ENCODE measurements at places on chromosomes 12 and 14.

- no peak for DNase-seq
Observed at GRCh38 chr12:58774731-58775130, 145.6 kb downstream of the LRIG3 start.

GRCh38 chr12:19614601-19615383, 175.5 kb downstream of the AEBP2 start:
- no peak for DNase-seq

DNA sequence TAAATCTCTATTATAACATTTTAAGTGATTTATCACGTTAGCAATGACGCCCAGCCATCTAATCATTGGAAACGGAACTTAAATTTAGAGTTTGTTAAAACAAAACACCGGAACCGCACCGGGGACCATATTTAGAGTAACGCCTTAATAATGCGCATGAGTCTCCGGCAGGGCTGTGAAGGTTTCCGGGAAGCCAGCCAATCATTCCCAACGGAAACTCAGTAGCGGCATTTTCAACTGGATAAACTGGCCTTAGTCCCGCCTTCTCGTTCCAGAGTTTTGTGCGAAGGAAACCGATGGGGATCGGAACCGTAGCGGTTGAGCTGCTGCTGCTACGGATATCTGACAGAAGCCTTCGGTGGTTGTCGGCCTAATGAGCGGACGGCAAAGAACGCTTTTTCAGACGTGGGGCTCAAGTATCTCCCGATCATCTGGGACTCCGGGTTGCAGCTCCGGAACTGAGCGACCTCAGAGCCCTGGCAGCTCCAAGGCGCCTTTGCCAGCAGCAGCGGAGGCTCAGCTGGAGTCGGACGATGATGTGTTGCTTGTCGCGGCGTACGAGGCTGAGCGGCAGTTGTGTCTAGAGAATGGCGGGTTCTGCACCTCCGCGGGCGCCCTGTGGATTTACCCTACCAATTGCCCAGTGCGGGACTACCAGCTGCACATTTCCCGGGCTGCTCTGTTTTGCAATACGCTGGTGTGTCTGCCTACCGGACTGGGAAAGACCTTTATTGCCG, at the start of gene FANCM:
Gene FANCM (plus strand): TSS at position 272 of the 737 bp plus-strand sequence. CDS start 102 bp downstream, at position 374.
- peak; percentile 95 for DNase-seq

DNA sequence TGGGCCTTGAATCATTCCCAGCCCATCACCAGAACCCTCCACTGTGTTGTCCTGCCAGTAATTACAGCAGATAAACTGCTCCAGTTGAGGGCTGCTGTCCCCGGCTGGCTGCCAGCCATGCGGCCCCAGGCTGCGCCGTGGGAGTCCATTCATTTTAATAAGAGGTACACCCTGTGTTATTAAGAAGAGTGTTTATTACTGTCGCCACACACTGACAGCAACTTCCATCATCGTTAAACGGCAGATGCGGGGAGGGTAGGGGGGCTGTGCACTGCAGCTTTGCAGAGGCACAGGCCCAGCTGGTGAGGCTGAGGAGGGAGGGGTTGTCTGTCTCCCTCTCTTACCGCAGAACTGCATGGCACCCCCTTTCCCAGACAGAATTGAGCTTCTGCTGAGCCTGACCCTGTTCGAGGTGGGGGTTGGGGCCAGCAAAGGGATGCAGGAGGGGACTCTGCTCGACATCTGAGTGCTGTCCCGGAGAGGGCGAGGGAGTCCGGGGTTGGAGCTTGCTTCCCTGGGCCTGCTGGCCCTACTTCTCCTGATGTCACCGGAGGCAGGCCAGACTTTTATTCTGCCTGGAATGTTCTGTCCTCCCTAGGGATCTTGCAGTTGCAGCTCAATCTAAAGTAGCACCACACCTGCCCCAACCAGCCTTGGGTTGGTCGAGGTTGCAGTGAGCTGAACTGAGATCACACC, 33.8 kb upstream of the GPATCH2L start:
- DNase-seq = no peak

DNA sequence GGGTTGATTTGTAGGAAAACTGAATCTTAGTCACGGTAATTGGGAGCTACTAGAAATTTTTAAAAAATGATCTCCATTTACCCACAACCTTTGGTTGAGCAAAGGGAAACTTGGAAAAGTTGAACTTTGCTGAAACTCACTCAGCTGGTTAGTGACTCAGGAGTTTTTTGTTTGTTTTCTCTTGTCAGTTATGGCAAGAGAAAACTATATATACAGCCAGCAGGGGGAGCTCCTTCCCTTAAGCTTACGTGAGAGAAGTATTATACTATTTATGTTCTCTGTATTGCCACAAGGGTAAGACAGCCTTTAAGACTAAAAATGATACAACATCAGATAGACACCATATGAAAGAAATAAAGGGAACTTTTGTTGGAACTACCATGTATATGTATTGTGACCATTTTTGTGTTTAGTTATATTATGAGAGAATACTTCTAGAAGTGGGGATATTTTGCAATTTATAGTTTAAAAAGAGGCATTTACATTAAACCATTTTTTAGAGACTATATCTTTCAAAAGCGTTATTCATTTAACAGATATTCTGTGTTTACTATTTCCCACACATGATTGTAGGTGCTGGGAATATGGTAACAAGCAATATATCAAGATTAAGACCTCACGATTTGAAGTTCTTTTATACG, 28.1 kb upstream of the TBC1D30 start:
- DNase-seq = peak; percentile 79

DNA sequence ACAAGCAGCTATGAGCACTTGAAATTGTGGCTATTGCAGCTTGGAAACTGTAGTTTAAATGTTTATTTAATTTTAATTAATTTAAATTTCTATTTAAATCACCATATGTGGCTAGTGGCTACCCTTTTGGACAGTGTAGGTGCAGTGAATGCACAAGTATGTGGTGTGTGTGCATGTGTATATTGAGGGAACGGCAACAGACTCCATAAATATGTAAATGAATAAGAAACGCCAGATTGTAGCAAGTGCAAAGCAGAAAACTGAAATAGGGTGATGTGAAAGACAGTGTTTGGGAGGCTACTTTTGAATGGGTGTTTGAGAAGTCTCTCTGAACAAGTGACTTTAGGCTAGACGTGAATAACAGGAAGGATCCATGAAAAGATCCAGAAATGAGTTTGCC, 32.7 kb upstream of the CCDC196 start:
- no peak for DNase-seq

DNA sequence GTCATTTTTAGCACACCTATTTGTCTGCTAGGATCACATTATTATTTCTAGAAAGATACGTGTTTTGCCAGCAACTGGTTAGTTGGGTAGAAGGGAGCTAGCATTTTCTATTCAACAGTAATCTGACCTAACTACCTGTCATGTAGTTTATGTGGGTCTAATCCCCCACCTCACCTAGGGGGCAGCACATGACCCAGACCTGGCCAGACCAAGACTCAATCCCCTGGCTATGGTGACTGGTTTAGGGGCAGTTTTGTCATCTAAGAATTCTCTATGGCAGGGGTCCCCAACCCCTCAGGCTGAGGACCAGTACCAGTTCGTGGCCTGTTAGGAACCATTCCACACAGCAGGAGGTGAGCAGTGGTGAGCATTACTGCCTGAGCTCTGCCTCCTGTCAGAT, 29.5 kb upstream of the EVL start:
- DNase-seq = no peak

- DNase-seq = no peak
Observed at GRCh38 chr12:121947981-121948380, 29.6 kb downstream of the CFAP251 start.

DNA sequence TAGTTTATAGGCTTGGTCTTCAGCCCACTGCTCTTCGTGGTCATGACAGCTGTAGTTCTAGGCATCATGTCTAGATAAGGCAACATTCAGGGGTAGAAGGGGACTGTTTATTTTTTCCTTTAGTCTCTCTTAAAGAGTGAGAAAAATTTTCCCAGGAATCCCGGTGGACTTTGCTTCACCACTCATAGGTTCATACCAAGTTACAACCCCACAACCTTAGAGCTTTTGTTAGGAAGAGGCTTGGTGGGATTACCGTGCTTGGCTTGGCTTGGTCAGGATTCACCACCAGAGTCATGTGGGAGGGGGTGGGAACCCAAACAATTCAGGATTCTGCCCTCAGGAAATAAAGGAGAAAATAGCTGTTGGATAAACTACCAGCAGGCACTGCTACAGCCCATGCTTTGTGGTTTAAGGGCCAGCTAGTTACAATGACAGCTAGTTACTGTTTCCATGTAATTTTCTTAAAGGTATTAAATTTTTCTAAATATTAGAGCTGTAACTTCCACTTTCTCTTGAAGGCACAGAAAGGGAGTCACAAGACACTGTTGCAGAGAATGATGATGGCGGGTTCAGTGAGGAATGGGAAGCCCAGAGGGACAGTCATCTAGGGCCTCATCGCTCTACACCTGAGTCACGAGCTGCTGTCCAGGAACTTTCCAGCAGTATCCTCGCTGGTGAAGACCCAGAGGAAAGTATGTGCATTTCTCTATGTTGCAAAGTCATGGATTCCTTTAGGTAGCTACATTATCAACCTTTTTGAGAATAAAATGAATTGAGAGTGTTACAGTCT, 25.9 kb upstream of the PAPLN start:
- DNase-seq = no peak

DNA sequence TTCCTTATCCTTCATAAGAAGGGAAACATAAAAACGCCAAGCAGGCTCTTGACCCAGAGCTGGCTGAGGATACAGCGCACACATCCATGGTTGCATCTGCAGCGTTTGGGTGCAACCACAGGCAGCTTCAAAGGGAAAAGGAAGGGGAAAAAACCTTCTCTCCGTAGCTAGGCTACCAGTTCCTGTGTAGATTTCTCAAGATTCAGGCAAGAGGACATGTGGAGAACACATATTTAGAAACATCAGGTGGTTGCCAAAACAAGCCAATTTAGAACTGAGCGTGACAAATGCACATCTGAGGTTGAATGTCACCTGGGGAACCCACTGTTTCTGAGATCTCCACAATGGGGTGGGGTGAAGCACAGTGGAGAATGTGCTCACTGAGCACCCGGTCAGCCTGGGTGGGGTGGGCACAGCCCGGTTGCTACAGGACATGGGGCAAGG, 78.3 kb upstream of the BDKRB2 start:
- no peak for DNase-seq

- DNase-seq = no peak
Observed at GRCh38 chr12:42442311-42442759, 116.4 kb downstream of the PPHLN1 start.

GRCh38 chr14:103445806-103446205, 60.6 kb downstream of the MARK3 start:
- DNase-seq = no peak

GRCh38 chr12:121576851-121577391, 3.9 kb downstream of the KDM2B start:
- DNase-seq = no peak

- no peak for DNase-seq
Observed at GRCh38 chr14:81382517-81383225, 17.5 kb downstream of the STON2 start.

- peak; percentile 92 for DNase-seq
Observed at GRCh38 chr14:74140374-74140850, 55.7 kb downstream of the LIN52 start.

GRCh38 chr14:52954346-52955214, 3.7 kb upstream of the FERMT2 start:
- no peak for DNase-seq

GRCh38 chr14:70917633-70918032, 10.4 kb downstream of the PCNX1 start:
- no peak for DNase-seq

DNA sequence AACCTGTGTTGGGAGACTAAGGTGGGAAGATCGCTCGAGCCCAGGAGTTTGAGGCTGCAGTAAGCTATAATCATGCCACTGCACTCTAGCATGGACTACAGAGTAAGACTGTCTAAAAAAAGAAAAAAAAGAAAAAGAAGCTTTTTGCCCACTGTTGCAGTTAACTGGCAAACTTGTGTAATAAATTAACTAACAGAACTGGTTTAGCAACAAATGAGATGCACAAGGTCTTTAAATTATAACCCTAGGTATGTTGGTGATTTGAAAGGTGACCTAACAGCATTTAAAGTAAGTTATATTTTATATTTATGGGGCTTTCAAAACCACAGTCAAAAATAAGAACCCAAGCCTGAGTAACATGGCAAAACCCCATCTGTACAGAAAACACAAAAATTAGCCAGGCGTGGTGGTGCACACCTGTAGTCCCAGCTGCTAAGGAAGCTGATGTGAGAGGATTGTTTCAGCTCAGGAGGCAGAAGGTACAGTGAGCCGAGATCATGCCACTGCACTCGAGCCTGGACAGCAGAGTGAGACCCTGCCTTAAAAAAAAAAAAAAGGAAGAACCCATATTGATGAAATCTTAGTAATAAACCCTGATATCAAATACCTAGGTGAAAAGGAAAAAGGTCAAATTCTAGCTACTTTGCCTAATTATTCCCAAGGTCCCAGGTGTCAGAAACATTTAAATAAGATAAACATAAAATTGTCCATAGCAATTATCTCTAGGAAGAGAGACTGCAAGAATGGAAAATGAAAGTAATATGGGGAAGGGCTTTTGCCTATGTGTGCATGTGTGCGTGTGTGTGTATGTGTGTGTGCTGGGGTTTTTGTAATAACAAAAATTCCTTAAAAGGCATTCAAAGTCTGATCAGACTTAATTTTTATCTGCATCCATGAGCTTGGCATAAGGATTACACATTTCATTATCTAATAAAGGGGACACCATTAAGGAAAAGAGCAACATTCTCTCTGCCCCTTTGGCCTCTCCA, 15.4 kb downstream of the SYNE2 start:
- no peak for DNase-seq

- DNase-seq = no peak
Observed at GRCh38 chr12:110693731-110694130, 4.8 kb upstream of the HVCN1 start.

DNA sequence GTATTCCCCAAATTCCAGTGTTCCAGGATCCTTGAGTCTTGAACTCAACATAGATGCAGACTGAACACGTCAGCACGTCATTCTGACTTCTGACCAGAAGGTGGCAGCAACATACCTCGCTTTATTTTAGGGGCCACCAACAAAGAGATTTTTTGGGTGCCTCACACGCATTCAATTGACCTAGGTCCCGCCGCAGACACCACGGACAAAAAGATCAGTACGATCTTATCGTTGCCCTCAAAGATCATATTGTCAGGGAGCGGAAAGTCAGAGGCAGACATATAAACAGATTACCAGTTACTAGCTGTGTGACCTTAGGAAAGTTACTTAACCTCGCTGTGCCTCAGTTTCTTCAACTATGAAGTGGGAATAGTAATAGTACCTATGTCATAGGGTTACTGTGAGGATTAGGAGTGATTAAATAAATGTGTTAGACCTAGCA, 6.5 kb upstream of the PRPH start:
- DNase-seq = peak; percentile 53

GRCh38 chr14:58428118-58428683, 682 bp downstream of the KIAA0586 start:
- peak; percentile 1 for DNase-seq
